ENCODE measurements at places on chromosomes 3 and 15.
A peak's percentile ranks its signal among the peaks of the same experiment; 100 is the strongest.

GRCh38 chr15:80159811-80160569 lies 7.2 kb downstream of the FAH start:
- peak; percentile 19 for DNase-seq

GRCh38 chr3:130960139-130960795 lies 66.4 kb downstream of the ASTE1 start:
- DNase-seq, result peak; percentile 31

GRCh38 chr15:25863111-25863967 lies at the start of gene ATP10A:
ATP10A (minus strand) TSS chr15:25863327; CDS start chr15:25863096, 231 bp downstream.
- DNase-seq, result peak; percentile 62

GRCh38 chr3:106135451-106136160 lies 266.8 kb upstream of the CBLB start:
- DNase-seq, result no peak

DNA sequence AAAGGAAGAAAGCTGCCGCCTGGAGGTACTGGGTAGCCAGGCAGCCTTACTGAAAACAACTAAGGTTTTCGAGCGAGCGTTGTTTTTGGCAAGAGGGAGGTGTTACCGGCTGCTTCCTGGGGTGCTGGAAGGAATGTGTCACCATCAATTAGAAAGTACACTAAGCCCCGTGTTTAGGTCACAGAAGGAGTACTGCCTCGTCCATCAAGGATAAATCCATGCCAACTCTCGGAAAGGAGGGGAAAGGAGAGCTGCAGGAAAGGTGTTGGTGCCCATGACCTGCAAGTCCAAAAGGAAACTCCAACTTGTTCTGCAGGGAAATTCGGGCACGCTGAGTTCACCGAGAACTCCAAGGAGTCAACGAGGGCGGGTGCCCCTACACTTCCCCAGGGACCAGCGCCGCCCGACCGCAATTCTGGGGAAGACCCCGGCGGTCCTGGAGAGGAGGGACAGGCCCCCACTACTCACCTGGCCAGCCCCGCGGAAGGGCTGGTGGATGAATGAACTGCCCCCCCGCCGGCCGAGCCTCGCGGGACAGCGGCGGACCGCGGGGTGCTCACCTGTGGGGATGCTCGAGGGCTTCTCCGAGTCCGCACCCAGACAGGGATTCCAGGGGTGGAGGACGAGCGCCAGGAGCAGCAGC lies 542 bp downstream of the PLOD2 start:
- DNase-seq, result peak; percentile 87

- no peak for DNase-seq
Measured at GRCh38 chr3:156978481-156978961, 152.4 kb downstream of the LEKR1 start.

DNA sequence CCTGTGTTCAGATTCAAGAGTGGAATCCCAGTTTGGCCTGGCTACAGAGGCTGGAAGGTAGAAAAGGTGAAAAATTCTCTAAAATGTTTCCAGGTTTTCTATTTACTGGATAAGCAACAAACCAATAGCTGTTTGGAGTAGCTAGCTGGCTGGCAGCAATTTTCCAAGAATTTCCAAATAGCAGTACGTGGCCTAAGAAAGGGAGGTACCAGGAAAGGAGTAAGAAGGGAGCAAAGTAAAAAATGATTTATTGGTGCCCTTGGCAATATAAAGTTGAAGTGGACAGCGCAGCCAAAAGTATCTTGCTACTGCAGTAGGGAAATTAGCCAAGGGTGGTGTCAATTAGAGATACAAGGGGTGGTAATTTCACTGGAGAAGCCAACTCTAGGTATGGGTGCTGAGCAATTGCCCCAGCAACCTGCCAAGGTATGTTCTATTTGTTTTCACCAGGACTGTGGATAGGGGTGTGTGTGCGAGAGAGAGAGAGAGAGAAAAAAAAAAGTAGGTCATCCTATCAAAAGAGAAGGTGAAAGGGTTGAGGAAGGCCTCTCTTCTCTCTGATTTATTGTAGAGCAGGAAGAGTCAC lies 40.8 kb upstream of the THBS1 start:
- DNase-seq, result no peak

GRCh38 chr3:5006755-5007202 lies 27.5 kb downstream of the BHLHE40 start:
- DNase-seq, result peak; percentile 32

DNA sequence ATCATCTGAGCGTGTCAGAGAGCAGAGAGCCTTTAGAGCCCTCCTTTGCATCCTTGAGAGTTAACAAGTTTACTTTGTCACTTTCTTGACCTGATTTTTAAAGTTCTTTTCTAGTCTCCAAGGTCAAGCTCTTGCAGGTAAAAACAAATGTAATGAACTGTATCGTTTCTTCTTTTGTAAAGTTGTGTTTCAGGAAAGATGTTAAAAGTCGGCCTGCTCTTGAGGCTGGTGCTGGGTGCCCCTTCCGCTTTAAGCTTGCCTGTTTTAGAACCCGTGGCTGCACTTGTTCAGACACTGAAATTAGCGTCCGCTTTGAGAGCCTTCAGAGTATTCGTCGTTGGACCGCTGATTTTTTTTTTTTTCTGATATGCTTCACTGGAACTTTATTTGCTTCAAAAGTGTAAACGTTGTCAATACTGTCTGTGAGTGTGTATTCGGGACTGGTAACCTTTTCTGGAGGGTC lies 52.6 kb upstream of the ULK4 start:
- DNase-seq, result peak; percentile 41

DNA sequence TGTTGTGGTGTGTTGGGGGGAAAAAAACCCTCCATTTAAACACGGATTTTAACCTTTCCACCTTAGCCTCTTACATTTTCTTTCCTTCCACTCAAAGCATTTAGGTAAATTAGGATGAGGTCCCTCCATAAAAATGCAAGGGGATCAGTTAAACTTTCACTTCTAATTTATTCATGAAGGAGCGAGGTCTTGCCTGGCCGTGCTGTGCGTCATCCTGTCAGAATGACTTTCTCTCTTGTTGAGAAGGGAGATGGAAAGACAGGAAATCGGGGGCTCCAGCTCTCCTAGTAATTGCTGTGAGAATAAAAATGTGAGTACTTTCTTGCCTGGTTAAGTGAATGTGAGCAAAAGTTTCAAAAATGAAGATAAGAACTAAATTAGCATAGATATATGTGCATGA lies 962.3 kb upstream of the NR2F2 start:
- DNase-seq, result peak; percentile 45

- no peak for DNase-seq
Measured at GRCh38 chr15:77838595-77838994, 205.9 kb upstream of the LINGO1 start.

GRCh38 chr3:50264383-50264963 lies 4.5 kb upstream of the SEMA3B start:
- peak; percentile 68 for DNase-seq

GRCh38 chr3:58474348-58474911 lies 17.5 kb upstream of the KCTD6 start:
- no peak for DNase-seq

GRCh38 chr3:45565342-45565741 lies 29.2 kb upstream of the LIMD1 start:
- DNase-seq, result no peak

GRCh38 chr3:127887321-127887720 lies 27.7 kb upstream of the KBTBD12 start:
- DNase-seq, result peak; percentile 74

- no peak for DNase-seq
Measured at GRCh38 chr3:145145461-145145860, 1015.5 kb downstream of the PLOD2 start.

DNA sequence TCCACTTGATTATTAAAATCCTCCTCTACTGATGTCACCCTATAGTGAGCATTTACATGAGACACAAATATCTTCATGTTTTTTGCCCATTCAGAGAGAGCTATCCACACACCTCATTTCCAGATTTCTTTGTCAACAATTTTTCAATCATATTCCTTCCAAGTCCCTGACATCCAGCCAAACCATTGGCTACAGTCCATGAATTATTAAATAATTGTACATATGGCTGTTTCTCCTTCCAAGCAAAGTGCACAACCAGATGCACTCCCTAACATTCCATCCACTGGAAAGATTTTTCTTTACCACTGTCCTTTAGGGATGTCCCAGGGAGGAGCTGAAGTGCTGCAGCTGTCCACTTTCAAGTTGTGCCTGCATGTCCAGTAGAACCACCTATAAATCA lies 328.0 kb upstream of the MDFIC2 start:
- no peak for DNase-seq

GRCh38 chr15:66401130-66402021 lies 14.7 kb downstream of the MAP2K1 start:
- no peak for DNase-seq

DNA sequence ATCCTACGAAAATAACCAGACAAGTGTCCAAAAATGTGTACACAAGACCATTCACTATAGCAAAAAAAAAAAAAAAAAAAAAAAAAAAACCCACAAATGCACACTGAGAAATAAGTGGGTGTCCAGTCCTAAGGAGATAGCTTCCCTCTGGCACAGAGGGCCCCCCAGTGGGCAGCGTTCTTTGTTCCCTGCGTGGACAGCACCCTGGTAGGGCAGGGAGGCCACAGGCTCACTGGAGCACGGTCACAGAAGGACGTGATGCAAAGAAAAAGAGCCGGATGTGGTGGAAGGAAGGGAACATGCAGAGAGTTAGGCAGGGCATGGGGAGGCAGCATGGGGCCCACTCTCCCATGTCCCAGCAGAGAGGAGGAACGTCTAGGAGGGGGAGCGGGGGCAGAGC lies 210.7 kb upstream of the NSMCE3 start:
- no peak for DNase-seq

GRCh38 chr3:168604767-168605166 lies 509.0 kb upstream of the GOLIM4 start:
- DNase-seq, result no peak

DNA sequence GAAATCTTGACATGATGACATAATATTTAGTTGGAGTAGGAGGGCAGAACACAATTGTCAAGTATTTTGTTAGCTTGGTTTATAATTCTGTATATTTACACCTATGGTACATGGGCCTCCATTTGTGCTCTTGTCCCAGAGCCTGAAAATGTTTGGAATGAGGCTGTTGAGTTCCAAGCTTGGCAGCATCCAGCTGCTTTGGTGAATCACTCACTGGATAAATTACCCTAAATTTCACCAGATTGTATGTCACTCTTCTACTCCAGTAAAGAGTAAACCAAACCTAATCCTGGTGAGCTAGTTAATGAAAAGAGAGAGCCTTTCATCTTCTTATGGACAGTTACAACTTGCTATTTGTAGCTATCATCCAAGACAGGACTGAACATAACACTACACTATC lies 928.7 kb downstream of the DIPK2A start:
- no peak for DNase-seq

GRCh38 chr15:100348578-100348977 lies 6.8 kb upstream of the ADAMTS17 start:
- DNase-seq, result no peak

DNA sequence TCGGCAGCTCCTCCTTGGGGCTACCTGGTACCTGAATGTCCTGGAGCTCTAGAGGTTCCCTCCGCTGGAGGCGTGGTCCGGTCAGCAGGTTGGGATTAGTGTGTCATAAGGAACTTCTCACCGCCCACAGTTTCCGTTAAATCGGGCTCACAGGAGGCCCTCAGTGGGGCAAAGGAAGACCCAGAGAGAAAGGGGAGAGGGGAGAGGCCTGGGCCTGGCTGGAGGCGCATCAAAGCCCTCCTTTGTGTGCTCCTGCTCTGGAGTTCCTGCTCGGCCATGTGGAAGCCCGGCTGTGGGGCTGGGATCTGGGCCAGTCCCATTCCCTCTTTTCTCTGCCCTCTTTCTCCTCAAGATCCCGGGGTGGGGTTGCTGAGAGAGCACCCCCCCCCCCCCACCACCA lies at the start of gene RLBP1:
TSS of gene RLBP1 (minus strand) at position 37 of the 400 bp plus-strand sequence. CDS start 2,604 bp downstream, outside the sequence.
- DNase-seq, result no peak

DNA sequence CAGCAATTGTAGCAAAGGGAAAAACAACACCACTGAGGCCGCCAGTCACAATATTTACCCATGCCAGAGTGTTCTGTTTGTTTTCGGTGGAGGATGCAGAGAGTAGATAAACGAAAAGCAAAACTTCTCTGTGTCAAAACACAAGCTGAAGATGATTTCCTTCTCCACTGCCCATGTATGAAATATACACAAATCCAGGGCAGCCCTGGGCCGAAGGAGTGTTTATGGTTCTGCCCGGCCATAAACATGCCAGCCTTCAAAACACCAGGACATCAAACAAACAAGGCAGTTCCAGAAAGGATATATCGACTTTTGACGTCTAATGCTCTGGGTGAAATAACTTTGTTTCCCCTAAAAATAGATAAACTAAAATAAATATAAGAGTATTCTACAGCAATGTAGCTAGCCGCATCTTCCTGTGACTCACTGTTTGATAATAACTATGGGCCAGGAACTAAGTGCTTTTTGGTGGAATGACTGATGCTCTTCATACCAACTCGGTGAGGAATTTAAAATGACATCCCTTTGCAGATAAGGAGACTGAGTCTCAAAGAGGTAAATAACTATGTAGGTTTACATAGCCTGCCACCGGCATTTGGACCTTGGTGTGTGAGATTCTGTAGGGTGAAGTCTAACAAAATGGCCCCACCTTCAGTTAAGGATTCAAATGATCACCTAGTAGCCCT lies 82.8 kb downstream of the MAGI1 start:
- peak; percentile 34 for DNase-seq

GRCh38 chr3:182970811-182971418 lies 9.4 kb downstream of the DCUN1D1 start:
- DNase-seq, result no peak

DNA sequence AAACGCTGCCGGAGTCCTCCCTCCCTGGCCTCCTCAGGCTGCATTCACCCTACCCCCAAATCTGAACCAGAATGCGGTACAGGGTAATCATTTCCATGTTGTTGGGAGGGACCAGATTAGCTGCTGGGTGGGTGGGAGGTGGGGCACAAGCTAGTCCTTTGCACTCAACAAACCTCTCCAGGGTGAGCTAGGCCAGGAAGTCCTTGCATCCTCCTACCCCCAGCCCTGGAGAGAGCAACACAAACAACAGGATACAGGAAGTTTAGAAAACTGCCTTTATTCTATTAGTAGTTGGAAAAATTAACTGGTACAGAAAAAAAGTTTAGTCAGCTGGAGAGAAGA lies 702 bp upstream of the GPX1 start:
- no peak for DNase-seq

DNA sequence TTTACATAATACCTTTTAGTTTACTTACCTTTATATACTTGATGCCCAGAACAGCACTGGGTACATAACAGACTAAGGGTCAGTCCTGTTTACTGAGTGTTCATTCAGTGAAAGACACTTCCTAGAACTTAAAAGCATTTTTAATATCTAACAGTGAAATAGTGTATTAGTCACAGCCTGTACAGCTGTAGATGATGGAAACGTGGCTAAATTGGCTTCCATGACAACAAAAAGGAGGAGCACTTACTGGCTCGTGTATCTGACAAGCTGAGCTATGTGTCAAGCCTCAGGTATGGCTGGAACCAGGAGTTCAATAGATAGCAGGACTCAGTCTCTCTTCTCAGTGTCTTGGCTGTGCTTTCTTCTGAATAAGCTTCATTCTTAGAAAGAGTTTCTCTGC lies 40.2 kb downstream of the CMTM8 start:
- DNase-seq, result peak; percentile 74

GRCh38 chr3:123997543-123997942 lies 5.6 kb upstream of the ROPN1 start:
- no peak for DNase-seq

- peak; percentile 75 for DNase-seq
Measured at GRCh38 chr3:107913701-107914100, 177.1 kb downstream of the CD47 start.

All from cardiac fibroblast (primary cell).